CMK (cell line): ENCODE measurements at places on chromosomes 6 and 20.

DNA sequence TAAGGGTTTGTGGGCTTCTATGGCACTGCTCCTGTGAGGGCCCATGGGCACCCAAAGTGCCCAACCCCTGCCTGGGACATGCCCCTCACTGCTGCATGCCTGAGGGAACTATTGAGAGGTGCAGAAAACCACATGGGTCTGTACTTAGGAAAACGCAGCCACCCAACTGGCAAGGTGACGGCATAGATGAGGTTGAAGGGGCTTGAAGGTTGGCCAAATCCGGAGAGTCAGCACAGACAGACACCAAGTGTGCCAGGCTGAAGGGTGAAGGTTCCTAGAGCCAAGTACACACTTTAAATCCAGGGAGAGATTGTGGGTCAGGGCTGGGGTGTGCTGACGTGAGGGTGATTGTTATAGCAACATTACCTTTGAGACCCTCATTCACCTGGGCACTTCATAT lies 6.2 kb downstream of the BANF2 start:
- DNase-seq = no peak

- no peak for DNase-seq
These were observed 170.6 kb upstream of the AGPAT4 start for GRCh38 chr6:161444464-161444863.

DNA sequence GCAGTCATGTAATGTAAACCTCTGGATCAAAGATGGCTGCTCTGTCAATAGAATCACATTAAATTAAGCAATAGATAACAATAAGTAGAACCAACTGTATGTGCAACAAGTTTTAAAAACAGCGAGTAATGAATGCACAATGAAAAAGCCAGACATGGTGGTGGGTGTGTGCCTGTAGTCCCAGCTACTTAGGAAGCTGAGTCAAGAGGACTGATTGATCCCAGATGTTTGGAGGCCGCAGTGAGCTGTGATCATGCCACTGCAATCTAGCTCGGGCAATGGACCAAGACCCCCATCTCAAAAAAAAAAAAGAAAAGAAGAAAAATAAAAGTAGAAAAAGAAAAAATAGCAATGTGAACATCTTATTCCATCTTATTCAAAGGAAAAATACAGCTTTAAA lies 558.7 kb upstream of the MMS22L start:
- no peak for DNase-seq

DNA sequence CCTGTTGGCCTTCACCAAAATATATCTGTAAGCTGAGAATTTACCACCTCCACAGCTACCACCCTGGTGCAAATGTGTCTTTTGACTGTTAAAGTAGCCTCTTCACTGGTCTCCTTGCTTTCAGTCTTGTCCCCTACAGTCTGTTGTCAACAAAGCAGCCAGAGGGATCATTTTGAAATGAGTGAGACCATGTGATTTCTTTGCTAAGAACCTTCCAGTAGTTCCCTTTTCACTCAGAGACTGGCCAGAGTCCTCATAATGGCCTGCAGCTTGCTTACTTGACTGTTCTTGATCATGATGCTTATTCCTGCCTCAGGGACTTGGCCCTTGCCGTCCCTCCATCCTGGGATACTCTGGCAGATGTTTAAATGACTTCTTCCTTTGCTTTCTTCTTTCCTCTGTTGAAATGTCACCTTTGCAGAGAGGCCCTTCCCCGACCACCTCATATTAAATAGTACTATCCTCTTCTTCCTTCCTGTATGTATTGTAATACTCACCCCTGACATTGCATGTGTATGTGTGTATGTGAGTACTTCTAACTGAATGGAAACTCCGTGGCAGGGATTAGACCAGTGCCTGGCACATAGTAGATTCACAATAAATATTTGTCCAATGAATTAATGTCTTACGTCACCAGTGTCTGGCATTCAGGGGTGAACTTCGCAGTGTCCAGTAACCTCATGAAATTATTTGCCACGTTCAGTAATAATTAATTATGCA lies 5.0 kb downstream of the MANBAL start:
- no peak for DNase-seq

DNA sequence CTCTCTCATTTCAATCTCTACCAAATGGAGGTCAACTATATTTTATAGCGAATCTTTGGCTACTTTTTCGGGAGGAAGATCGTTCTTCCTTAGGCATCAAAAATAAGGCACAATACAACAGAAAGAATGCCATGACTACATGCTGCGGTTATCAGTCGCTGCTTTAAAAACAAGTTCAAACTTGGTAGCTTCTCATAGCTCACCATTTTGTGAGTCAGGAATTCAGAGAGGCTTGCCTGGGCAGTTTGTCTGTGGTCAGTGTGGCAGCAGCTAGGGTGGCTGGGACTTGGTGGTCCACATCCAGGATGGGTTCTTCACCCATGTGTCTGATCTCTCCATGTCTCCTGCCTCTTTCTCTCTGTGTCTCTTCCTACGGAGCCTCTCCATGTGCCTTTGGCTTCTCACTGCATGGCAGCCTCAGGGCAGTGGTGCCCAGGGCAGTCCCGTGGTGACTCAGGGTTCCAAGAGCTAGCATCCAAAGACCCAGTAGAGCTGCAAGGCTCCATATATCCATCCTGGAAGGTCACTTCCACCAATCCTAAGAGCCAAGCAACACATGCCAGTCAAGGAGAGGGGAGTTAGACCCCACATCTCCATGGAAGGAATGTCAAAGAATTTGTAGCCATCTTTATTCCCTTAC lies 10.4 kb downstream of the SCML4 start:
- no peak for DNase-seq

GRCh38 chr6:47258724-47259347 lies 50.9 kb downstream of the TNFRSF21 start:
- no peak for DNase-seq

DNA sequence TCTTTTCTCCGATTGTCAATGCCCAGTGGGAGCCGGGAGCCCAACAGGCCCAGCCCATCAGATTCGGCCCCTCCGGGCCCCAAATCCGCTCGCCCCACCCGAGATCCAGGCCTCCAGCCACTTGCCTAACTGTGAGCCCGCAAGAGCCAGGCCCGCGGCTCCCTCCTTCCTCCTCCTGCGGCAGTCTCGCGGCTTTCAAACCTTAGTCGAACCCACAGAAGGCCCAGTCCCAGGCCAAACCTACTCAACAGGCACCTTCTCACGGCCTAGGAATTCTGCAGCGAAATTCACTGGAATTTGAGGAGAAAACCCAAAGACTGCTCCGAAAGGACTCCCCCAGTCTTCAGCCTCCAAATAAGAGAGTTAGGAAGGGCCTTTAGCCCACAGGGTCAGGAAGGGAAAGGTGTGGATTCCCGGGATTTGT lies 2.8 kb upstream of the TFAP2A start:
- DNase-seq = no peak

GRCh38 chr20:20439602-20440190 lies 71.8 kb downstream of the INSM1 start:
- no peak for DNase-seq

DNA sequence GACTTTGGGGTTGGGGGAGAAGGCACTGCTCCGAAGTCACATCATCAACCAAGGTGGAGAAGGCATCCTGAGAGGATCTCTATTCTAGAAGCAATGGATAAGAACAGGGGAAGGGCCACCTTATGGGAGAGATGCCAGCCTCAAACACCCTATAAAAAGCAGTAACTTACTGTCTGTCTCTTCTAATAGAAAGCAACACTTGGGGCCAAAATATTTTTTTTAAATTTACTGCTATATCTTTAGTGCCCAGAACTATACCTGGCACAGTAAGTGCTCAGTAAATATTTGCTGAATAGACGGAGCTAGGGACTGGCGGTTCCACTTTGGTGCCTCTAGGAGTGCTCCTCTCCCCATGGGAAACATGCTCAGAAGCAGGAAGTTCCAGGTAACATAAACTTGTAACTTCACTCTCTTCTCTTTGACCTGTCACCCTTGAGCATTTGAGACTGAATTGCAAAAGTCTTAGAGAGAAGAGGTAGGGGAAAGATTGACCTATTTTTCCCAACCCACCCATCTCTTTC lies 807 bp upstream of the OTOR start:
- DNase-seq = no peak

GRCh38 chr6:27502508-27503435 lies 29.9 kb upstream of the ZNF184 start:
- DNase-seq = no peak

DNA sequence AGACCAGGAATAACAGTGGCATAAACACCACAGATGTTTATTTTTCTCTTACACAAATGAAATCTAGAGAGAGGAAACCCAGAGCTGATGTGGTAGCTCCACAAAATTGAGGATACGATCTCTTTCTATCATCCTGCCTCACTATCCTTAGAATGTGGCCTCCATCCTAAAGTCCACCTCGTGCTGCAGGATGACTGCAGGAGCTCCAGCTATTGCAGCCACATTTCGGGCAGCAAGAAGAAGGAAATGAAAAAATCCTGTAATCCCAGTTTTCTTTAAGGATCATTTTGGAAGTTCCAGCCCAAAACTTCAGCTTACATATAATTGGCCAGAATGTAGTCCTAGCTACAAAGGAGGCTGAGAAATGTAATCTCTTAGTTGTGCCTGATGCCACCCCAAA lies 41.2 kb upstream of the ARFGEF2 start:
- no peak for DNase-seq

DNA sequence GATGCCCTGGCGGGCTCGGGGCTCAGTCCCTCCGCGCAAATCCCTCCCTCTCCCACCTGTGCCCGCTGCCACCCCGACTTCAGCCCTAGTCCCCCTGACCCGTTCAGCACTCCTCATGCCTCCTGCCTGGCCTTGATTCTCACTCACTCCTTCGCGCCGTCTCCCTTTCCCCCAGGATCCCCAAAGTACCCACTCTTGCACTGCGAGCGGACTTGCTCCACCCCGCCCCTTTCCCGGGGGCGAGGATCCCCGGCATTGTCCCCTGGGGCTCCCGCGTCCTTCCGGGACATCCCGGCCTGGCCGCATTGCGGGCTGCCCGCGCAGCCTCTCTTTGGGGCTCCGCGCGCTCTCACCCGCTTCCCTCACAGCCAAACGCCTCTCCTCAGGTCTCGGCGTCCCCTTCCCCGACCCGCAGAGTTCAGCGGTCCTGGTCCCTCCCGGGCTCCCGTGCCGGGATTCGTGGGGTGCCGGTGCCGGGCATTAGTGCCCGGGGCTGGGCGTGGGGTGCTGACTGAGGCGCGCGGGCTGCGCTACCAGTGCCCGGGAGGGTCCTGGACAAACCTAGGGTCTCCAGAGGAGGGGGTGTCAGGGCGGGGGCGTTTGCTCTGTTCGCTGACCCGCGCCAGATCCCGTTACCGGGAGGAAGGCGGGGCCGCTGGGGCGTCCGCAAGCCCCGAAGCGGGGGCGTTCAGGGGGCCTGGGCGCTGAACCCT lies 45.5 kb upstream of the SUPT3H start:
- DNase-seq = no peak

DNA sequence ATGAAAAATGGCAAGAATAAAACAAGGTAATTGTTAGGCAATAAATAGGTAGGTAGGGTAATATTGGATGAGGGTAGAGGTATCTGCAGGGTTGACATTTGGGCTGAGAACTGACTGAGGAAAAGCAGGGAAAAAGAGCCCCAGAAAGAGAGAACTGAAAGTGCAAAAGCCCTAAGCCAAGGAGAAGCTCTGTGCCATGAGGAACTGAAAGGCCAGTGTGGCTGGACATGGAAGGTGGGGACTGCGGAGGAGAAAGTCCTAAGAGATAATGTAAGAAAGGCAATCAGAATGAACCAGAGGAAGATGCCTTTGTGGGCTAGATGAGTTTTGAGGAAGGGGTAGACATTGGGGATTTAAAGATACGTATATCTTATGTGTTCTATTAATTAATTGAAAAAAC lies 9.9 kb upstream of the HIVEP2 start:
- DNase-seq = no peak

DNA sequence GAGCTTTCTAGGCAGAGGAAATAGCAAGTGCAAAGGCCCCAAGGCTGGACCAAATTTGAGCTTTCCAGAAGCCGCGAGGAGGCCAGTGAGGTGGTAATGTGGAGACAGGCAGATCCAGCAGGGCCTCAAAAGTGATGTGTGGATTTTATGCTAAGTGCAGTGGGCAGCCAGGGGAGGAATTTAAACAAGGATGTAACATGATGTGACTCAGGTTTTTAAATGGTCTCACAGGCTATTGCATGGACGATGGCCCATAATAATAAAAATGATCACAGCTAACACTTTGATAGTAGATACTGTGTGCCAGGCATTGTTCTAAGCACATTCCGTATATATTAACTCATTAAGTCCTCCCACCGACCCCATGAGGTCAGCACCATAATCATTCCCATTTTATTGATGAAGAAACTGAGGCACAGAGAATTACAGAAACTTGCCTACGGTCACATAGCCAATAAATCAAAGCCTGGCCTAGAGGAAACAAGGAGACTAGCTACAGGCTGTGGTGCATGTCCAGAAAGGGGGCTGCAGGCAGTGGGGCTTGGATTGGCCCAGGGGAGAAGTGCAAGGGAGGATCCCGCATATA lies 18.0 kb upstream of the PREX1 start:
- no peak for DNase-seq

DNA sequence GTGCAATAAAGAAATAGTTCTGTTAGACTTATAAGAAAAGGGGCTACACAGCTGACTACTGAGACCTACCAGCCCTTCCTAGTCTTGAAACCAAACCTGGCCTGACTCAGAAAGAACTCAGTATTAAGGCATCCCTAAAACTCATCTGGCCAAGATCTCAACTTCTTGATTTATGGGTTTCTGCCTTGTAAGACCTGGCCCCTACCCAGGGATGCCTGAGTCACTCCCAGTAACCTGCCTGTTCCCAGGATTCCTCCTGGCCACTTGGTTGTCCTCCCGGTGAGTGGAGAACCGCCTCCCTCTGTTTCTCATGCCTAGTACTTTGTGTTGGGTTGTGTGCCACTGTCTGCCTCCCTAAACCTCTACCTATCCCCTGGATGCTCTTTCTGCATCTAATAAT lies 189.4 kb upstream of the PREP start:
- no peak for DNase-seq

DNA sequence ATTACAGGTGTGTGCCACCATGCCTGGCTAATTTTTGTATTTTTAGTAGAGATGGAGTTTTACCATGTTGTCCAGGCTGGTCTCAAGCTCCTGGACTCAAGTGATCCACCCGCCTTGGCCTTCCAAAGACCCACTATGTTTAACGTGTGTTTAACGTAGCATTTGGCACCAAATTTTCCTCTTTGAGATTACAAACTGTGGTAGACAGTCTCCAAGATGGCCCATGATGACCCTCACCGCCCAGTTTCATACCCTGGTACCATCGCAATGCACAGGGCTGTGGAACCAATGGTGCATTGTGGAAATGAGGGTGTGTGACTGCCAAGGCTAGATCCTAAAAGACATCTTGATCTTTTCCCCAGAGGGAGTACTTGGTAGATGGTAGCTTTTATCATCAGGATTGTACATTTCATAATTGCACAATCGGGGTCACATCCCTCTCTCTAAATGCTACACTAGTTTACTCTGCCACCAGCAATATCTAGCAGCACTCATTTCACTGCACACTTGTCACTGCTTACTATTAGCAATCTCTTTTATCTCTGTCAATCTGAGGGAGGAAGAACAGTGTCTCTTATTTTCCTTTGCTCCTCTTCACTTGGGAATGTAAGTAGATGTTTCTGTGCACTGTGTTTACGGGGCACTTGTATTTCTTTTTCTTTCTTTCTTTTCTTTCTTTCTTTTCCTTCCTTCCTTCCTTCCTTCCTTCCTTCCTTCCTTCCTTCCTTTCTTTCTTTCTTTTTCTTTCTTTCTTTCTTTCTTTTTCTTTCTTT lies 96.9 kb downstream of the NOL4L start:
- no peak for DNase-seq

- DNase-seq = no peak
These were observed 33.3 kb upstream of the JAG1 start for GRCh38 chr20:10707068-10707467.

GRCh38 chr20:17610566-17611289 lies 40.9 kb downstream of the DSTN start:
- DNase-seq = no peak
